SIG-M5 (cell line): ENCODE measurements at places on chromosomes 12 and 14.
A peak's percentile ranks its signal among the peaks of the same experiment; 100 is the strongest.

- no peak for DNase-seq
Measured at GRCh38 chr12:97159377-97159776, 252.3 kb downstream of the NEDD1 start.

DNA sequence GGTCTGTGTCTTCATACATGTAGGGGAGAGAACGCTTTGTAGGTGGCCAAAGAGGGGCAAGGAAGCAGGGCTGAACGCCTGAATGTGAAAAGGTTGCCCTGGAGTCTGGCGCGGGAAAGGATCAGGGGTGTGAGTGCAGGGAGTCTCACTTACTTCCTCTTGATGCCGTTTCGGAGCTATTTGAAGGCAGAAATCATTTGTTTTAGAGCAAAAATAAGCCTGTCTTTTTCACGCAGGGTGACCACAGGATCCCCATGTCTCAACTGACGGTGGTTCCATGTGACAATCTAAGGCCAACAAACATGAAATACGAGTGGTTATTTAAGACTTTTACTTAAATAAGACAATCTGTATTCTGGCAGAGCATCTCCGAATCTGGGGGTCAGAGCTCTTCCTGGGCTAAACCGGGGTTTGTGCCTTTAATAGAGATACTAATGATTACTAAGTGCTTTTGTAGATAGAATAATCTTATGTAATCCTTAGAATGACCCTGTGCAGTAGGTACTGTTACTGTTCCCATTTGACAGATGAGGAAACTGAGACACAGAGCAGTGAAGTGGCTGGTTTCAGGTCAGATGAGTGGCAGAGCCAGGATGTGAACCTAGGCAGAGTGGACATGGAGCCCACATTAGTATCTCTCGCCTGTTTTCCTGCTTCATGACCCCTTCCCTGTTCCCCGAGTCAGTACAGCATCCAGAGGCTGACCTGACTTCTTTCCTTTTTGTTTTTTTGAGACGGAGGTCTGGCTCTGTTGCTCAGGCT lies 1.9 kb downstream of the BRI3BP start:
- no peak for DNase-seq

DNA sequence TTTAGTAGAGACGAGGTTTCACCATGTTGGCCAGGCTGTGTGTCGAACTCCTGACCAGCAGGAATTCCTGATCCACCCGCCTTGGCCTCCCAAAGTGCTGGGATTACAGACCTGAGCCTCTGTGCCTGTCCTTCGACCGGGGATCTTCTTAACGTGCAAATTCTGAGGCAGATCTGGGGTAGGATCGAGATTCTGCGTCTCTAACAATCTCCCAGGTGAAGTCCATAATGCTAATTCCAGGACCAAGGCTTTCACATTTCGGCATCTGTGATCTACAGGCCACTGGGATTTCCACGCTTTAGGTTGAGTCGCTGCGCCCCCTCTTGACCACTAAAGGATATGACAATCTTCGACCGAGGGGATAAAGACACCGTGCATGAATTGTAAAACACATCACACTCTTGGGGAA lies 24.8 kb downstream of the FOS start:
- DNase-seq: peak; percentile 28

GRCh38 chr12:93378998-93379325 lies 1.2 kb downstream of the NUDT4 start:
- no peak for DNase-seq

- DNase-seq: no peak
Measured at GRCh38 chr12:96720363-96720705, 186.7 kb upstream of the NEDD1 start.

- DNase-seq: no peak
Measured at GRCh38 chr14:53391156-53391555, 238.0 kb upstream of the DDHD1 start.

- no peak for DNase-seq
Measured at GRCh38 chr12:499837-500458, 40.2 kb downstream of the B4GALNT3 start.

DNA sequence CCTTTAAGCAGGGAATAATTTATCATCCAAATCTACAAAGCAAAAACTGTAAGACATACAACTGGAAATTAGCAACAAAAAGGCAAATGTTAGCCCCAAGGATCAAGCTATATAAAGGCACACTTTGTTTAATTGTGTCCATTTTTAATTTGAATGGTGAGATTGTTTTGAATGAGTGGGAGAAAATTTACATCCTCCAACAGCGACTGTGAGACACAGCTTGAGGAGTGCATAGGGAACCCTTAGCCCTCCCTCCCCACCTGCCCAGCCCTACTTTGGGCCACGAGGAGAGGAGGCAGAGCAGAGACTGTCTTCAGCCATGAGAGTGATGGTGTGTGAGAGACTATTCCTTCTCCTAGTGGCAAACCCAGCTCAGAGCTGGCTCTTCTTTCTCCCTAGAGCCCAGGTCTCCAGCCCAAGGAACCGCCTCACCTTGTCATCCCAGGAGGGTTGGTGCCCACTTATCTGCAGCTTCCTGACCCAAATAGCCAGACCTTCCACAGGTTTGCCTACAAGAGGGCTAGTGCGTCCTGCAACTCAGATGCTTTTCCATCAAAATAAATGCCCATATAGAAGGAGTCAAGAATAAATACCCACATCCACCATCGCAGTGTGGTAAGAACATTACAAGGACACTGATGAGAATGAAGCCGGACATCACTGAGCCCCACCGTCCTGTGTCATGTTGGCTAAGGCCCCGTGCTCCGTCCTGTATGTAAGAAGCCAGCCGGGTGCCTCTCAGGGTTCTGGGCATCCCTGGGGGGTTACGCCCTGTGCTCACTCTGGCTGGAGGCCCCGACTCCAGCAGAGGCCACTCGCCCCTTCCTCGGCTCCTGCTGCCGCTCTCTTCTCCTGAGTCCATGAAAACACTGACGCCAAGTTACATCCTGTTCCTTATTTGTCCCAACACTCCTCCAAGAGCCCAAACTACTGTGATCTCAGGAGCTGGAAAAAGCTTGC lies 36.4 kb upstream of the C14orf180 start:
- no peak for DNase-seq

- no peak for DNase-seq
Measured at GRCh38 chr12:97093187-97093683, 186.2 kb downstream of the NEDD1 start.

DNA sequence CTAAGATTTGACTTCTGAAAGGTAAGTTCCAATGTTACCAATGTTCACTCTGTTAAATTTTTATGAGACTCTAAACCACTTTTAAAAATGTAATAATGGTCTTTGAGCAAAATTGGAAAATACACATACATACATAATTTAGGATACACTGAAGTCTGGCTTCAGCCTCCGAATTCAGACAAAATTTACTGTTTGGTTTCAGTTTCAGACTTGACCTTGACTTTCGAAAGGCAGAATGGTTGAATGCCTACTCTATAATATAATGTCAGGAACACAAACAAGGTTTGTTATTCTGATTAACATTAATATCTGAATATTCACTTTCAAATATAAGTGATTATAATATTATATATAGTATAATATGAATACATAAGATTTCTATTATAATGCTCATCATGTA lies 74.1 kb upstream of the KRAS start:
- DNase-seq: no peak

- no peak for DNase-seq
Measured at GRCh38 chr12:111359914-111360276, 9.0 kb downstream of the PHETA1 start.

DNA sequence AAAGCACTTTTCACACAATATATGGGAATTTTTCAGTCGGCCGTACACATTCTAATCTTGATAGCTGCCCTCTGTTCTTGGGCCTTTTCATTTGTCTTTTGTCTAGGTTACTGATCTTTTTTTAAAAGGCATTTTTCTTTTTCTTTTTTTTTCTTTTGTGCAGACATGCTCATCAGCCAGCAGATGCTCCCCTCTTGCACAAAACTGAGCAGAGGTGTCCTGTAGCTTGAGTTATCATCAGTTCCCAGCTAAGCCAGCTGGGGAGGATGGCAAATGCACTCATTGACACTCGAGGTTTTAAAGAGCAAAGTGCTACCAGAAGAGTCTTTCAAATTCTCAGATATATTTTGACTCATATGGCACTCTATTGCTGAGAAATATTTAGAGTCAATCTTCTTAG lies 913.9 kb upstream of the SEL1L start:
- DNase-seq: no peak

GRCh38 chr14:86646696-86647690 lies 1117.0 kb downstream of the FLRT2 start:
- DNase-seq: no peak

DNA sequence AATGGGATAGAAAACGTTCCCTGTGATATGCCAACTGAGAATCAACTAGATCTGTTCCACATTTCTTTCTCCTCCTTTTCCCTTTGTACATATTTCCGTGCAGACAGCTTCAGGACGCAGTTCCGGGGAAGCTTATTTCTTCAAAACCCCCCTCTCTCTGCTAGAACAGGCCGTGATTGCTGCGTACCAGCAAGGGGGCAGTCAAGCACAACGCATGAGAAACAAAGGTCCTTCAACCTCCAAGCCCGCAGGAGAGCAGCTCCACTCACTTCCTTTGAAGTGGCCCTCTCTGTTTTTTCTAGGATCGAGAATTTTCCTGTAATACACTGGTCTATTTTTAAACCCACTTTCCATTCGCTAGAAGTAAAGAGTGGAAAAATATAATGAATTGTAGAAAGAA lies 80.8 kb downstream of the ZNF664 start:
- no peak for DNase-seq

- DNase-seq: no peak
Measured at GRCh38 chr12:116277467-116278278, at the start of gene MED13L. MED13L (minus strand) TSS chr12:116277693; CDS start chr12:116277131, 562 bp downstream.

DNA sequence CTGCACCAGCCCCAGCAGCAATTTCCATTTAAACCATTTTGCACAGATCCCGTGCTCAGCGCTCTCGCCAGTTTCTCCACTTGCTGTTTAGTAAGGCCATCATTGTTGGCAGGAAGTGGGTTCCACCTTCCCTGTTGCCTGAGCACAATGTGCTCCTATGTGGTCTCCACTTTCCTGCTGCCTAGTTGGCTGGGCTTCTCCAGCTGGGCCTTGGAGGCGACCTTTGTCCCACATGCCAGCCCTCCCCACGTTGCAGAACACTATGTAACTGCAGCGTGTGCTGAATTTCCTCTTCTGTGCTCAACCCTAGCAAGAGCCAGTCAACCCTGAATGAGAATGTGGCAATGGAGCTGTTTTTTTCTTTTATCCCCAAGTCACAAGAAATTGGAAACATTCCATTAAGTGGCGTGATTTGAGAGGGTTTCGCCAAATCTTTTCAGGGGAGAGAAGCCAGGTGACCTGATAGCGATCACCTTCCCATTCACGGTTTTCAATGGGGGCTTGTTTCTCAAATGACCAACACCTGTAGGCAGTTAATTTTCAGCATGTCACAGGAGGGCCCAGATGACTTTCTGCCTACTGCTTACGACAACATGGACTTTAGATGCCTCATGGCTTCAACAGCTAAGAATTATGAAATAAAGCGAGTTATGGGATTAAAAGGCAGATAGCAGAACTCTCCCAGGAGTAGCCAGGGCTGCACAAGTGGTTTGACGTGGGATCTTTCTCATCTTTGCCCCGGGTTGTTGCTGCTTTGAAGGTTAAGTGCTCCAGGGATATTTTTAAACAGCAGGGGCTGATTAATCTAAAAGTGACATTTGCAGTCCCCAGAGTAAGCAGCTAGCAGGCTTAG lies at the start of gene ACACB:
Gene ACACB (plus strand): TSS at position 830 of the 853 bp plus-strand sequence. CDS start 22,819 bp downstream, outside the sequence.
- DNase-seq: no peak

- no peak for DNase-seq
Measured at GRCh38 chr12:98421316-98421715, 94.1 kb upstream of the TMPO start.

DNA sequence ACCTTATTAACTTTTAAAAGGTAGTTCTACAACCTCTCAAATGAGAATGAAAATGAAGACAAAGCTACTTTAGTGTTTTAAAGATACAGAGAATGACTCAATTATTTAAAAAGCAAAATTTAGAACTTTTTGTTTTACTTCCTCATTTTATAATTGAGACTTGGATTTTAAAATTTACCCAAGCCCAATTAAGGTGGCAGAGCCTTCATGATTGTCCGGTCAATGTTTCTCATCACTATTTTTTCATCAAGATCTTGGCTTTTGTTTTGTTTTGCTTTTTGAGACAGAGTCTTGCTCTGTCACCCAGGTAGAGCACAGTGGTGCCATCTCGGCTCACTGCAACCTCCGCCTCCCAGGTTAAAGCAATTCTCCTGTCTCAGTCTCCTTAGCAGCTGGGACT lies 32.7 kb downstream of the PPP4R3A start:
- DNase-seq: no peak

DNA sequence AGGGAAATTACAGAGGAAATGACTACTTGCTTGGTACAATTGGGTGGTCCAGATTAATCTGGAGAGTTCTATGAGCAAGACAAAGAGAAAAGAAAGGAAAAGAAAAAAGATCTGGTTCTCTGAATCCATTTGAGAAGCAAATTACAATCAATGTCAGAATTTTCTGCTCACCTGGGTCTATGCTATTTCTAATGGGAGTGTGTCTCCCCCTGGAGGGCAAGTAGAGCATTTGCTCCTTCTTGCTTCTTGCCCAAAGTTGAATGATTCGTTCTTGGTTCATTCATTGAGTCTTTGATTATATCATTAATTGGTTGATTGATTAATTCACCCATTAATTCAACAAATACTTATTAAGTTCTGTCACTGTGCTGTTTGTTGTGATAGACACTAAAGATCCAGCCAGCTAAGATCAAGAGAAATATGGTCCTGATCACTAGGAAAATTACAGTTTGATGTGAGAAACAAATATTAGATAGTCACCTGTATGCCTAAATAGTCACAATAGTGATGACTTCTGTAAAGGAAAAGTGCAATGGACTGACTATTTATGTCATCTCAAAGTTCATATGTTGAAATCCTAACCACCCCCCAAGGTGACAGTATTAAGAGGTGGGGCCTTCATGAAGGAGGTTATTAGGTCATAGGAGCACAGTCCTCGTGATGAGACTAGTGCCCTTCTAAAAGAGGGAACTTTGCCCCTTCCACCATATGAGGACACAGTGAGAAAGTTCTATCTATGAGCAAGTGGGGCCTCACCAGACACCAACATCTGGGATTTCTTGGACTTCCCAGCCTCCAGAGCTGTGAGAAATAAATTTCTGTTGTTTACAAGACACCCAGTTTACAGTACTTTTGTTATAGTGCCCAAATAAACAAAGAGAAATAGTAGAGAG lies 8.0 kb upstream of the ASB8 start:
- no peak for DNase-seq

- DNase-seq: no peak
Measured at GRCh38 chr12:1502379-1502720, 92.0 kb downstream of the FBXL14 start.

- DNase-seq: no peak
Measured at GRCh38 chr14:77459072-77459723, 1.3 kb downstream of the AHSA1 start.

DNA sequence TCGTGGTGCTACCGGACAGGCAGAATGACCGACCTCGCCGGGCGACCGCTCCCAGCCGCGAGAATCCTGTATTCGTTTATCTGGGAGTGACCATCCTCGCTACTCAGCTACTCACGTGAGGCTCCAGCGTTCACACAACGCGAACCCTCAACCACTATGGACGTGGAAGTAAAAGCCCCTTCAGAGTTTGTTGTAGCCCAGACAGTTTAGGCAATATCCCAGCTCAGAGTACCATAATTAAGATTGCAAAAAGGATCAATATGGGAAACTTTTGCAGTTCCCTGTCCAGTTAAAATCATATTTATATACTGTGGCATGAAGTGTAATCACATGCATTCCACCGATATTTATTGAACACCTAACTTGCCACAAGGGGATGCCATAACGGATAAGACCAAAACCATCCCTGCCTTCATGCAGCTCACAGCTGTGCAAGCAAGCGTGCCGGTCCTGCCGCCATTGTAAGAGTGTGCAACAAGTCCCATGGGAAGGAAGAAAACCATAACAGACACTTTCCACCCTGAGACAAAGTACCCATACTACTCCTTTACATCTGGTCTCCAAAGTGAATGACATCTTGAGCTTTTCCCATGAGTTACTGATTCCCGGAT lies 938 bp upstream of the MAX start:
- no peak for DNase-seq
